ENCODE measurements at places on chromosomes 6 and 20.

DNA sequence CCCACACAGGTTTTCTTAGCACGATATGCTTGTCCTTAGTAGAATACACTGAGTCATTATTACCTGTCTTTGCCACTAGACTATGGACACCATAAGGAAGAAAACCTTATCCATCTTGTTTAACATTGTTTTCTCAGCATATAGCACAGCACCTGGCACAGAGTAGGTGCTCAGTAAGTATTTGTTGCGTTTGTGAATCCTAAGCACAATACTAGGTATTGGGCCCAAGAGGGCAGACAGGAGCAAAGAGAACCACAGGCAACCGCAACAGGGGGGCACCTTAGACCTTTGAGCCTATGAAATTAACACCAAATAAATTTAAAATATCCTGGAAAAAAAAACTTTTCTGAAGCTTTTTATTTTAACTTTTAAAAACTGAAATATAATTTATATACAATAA lies 3.7 kb upstream of the NCOA6 start:
- no peak for DNase-seq

- DNase-seq = no peak
Observed at GRCh38 chr6:89501222-89501621, 68.3 kb downstream of the ANKRD6 start.

DNA sequence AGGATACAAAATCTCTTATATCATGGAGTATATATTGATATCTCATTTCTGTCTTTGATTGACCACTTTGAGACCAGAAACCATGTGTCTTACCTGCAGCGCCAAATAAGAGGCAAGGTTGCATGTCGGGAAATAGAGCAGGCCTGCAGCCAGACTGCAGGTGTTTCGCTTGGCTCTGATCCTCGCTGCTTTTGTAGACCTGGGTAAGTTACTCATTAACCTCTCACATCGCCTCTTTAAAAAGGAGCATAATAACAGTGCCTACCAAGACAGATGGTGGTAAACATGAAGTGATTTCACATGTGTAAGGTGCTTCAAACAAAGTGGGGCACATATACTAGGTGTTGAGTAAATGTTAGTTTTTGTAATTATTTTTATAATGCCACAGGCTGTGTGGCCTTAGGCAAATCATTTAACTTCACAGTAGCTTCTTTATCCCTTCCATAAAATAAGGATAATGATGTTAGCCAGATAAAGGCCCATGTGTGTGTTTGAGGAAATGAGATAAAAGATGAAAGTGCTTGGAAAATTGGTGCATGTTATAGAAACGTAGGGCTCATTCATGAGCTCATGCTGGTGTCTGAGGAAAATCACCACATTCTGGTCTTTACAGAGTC lies 248.8 kb upstream of the MAP3K7 start:
- no peak for DNase-seq

DNA sequence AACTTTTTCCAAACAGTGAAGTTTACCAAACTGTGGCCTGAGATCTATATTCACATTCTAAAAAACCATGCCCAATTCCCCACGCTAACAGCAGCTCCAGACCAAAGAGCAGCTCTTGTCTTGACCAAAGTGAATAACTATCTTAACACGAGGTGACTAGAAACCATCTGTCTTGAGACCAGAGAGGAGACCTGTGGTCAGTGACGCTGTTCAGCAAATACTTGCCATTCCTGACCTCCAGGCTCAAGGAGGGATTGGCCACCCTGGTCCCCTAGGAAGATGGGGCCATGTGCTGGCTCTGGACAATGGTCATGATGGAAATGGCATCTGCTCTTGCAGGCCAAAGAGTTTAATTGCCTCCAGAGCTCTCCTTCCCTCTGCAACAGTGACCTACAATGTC lies 104.4 kb upstream of the CD93 start:
- DNase-seq = no peak

- peak; percentile 30 for DNase-seq
Observed at GRCh38 chr6:46490425-46491200, 636 bp downstream of the RCAN2 start.

GRCh38 chr6:17276766-17277165 lies 4.4 kb upstream of the RBM24 start:
- no peak for DNase-seq

- no peak for DNase-seq
Observed at GRCh38 chr6:109738255-109738654, 47.2 kb downstream of the FIG4 start.

Measured in NCI-H510A (cell line).